ENCODE measurements at places on chromosomes 3 and 15.

DNA sequence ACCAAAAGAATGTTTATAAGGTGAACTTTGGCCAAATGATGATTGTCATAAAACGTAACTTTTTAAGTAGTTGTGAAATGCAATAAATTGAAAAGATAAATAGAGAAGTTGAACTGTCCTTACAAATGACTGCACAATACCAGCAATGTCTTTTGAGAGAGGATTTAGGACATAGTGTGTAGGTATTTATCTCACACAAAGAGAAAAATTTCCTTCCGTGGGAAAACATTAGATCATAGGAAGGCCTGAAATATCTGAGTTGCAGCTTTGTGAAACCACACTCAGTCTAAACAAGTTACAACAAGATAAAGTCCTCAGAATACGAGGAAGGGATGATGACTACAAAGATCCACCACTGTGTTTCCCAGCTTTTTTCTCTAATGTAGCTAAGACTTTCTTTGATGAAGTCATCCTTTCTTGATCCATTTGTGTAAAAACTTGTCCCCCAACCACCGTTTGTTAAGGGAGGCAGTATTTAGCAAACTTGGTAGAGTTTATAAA lies 16.0 kb downstream of the ROBO2 start:
- DNase-seq, result no peak

DNA sequence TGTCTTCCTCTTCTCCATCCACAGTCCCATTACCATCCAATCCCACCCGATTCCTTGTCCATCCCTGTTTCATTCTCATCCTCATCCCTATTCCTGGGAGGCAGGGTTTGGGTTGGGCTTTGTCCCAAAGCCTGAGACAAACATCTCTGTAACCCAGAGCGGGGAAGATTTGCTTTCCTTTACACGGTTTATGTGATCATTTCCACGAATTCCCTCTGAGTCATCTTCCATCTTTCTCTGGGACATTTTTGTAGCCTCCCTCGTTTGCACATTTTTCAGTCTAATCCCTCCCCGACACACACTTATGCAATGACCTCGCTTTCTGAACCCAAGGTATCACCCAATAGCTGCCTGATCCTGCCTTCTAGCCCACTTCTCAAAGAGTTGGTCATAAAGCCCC lies 22.8 kb downstream of the DUOX2 start:
- DNase-seq, result no peak

DNA sequence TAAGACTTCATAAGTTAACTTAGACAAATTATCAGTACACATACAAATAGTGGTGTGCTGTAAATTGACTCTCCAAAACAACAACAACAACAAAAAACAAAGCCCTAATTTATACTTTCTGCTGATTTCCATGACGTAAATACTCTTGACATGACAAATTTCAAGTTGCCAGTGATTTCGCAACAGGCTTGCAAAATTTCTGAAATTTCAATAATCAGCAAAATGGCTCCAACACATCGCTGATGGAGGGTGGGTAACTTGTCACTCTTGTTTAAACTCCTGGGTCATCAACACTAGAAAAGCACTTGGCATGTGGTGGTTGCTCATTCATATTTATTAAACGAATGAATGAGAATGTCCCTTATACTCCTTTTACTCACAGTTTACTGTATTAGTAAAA lies 205.2 kb upstream of the SATB1 start:
- no peak for DNase-seq

DNA sequence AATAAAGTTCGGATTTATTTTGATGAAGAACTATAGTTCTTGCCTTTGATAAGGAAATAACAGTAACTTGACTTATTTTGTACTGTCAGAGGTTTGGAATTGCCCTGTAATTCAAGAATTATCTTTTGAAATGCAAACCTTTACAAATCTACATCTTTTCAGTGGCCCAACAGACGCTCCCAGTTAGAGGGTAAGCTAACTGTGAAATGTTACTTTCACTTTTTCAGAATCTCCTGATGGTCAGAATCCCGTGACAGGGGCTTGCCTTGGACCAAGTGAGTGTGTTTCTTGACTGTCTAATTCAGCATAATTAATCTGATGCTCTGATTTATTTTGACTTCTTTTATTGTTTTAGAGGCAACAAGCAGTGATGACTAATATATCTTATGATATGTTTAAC lies 262.5 kb downstream of the PLOD2 start:
- no peak for DNase-seq

DNA sequence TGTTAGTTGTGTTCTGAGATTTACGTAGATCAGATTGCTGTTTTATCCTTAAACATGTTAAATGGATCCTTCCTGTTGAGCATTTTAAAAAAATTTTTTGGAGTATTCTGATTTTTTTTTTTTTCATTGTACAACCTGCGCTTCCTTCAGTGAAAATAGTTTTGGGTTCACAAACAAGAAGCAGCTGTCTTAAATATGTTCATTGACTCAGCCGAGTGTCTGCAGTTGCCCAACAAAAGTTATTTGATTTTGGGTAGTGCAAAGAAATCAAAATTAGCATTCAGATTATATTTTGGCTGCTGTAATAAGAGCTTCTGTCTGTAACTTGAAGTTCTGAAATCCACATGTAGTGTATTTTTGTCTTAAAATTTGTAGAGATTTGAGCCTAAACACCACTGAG lies 148.2 kb downstream of the BBX start:
- no peak for DNase-seq

- DNase-seq, result no peak
These were observed 413.7 kb upstream of the TBL1XR1 start for GRCh38 chr3:177610686-177611633.

DNA sequence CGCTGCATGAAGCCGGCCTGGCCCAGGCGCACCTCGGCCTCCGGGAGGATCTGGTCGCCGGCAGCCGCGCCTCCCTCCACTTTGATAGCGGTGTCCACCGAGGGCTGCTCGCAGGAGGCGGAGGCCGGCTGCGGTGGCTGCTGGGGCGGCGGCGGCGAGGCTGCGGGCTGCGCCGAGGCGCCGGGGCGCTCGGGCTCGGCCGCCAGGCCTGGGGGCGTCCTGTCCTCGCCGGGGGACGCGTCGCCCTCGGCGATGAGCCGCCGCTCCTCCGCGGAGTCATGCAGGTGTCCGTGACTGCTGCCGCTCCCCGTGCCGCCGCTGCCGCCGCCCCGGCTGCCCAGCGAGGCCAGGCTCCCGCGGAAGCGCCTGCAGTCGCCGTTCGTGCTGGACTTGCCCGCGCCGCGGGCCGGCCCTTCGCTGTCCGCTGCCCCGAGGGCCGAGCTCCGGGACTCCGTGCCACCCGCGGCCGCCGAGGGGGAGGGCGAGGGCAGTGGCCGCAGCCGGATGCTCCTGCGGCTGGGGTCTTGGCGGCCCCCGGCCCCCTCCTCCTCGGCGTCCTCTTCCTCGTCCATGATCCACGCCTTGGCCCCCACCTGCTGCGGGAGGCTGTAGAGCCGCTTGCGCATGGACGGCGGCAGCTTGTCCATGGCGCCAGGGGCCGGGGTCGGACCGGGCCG lies 996 bp downstream of the HCN4 start:
- no peak for DNase-seq

- peak; percentile 3 for DNase-seq
These were observed 199.7 kb downstream of the ARRDC4 start for GRCh38 chr15:98160236-98160635.

DNA sequence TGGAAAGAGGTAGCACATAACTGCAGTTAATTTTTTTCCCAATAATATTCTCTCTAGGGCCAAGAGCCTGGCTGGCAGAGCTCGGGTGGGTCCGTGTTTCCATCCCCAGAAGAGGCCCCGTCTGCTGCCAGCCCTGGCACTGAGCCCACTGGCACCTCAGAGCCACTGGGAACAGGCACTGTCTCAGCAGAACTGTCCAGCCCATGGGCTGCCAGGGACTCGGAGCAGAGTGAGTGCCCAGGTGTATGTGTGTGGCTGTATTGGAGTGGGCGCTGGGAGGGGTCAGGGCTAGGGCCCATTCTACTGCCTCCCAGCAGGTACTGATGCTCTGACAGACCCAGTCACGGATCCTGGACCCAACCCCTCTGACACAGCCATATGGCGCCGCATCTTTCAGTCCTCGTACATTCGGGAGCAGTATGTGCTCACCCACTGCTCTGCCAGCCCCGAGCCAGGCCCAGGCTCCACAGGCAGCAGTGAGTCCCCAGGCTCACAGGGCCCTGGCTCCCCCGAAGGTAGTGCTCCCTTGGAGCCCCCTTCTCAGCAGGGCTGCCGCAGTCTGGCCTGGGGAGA lies 8.9 kb downstream of the VWA5B2 start:
- DNase-seq, result no peak

DNA sequence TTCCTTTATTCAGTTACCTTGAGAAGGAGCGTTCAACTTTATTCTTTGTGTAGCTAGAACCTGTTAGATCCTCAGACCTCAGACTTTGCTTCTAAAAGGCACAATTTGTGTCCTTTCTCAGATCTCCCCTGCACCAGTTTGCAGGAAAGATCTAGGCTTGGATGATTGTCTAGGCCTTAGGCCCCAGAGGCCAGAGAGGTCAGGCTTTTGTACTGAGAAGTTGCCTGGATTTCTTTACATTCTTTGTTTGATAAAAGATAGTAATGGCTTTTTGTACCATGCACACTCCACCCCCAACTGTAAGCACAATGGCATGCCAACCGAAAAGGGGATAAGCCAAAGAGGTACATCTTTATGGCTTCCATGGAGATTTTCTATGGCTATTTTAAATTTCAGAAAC lies 719.6 kb upstream of the NR2F2 start:
- no peak for DNase-seq

GRCh38 chr3:168863561-168863960 lies 767.8 kb upstream of the GOLIM4 start:
- DNase-seq, result no peak

- DNase-seq, result no peak
These were observed 93.7 kb upstream of the RBMS3 start for GRCh38 chr3:29186982-29187725.

DNA sequence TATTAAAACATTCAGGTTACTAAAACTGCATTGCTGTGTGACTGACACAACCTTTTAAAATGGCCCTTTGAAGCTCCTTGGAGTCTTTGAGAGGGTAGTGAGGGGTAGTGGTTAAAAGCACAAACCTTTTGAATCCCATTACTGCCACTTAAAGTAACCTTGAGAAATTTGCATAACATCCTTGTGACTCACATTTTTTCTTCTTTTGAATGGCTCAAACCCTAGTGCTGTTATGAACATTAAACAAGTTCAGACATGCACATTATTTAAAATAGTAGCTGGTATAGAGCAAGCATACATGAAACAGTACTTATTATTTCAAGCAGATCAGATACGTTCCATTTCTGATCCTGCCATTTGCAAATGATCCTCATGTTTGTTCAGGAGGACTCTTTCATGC lies 3.7 kb upstream of the CLDN1 start:
- DNase-seq, result no peak

DNA sequence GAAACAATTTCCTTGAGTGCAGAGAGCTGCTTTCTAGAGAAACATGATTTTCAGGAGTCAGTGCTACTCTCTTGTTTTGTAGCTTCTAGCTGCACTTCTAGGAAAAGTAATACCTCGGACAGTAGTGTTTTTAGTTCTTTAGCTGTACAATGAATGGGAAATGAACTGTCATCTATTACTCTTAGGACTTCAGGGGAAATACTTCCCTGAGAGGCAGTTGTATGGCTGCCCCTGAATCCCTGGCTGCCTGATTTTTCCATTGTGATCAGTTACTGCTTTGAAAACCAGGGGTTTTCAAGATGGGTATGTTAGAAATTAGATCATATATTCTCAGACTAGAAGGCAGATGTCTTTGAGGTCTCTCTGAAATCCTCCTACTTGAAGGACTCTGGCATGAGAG lies 200.3 kb upstream of the SEMA6D start:
- no peak for DNase-seq

DNA sequence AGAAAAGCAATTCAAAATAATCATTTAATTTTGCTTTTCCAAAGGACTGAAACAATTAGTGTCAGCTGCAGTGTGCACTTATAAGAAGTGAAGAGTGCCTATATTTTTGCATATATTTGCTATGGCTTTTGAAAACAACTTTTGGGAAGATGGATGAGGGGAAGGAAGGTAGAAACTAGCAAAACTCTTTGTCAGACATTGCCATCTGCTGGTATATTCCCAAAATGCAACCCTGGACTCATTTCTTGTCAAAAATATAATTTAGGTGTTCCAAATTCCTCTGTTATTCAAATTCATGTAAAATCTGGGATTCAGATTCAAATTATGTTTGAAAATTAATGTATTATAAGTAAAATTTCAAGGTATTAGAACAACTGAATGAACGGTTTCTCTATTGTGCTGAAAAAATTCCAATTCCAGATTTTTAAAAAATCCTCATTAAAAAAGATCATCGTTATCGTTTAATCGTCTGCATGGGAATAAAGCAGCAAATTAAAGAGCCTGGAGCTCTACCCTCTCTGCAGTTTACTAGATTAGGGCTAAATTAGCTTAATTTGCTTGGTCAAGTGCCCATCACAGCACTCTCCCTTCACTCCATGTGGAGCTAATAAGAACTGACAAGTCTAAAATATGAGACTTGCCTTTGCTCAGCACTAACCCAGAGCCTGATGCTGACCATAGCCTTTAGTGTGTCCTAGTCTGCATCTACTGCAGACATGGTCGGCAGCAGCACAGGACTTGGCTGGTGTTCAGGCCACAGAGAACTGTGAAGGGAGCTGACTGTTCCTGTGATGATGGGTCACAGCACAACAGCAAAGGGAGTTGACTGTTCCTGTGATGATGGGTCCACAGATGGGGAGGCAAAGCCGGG lies 67.9 kb upstream of the MITF start:
- DNase-seq, result peak; percentile 6

DNA sequence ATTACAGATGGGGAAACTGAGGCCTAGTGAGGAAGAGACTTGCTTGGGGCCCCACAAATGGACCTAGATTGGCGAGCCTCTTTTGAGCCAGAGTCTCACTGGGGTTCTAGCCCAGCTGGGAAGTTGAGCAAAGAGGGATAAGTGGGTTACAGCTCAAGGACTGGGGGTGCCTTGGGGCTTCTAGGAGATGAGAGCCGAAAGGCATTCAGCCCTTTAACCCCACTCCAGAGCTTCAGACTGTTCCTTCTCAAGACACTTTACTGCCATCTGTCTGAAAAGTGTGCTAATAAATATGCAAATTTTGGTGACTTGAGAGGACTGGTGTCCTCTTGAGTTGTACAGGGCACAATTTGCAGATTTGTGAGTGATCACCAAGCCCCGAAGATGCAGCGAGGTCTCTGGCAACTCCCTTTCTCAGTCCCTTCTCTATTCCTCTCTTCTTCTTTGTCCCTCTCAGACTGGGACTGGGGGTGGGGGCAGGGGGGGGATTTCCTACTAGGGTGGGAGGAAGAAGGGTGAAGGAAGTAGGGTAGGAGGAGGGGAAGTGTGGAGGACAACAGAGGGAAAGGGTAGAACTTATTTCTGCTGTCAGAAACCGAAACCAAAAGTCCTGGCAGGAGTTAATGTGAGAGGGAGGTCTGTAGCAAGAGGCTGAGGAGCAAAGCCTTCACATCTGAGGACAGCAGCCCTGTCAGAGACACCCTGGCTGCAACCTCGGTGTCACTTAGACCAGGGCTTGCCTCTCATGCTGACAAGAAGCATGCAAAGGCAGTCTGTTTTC lies 16.2 kb upstream of the ANKDD1A start:
- DNase-seq, result no peak

DNA sequence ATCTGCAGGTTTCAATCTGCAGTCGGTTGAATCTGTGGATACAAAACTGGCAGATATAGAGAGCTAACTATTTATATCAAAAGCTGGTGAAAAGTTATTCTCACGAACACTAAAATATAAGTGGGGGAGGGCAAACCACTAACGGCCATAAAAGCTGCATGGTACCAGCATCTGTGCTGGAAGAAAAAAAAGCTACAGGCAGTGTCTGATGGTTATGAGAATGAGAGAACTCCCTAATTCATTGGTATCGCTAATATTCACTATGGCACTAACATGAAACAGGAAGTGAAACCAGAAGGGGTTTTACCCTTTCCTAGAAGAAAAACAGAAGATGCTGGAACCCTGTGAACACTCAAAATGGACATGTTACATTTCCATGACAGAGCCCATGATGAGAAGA lies 15.9 kb downstream of the CEP70 start:
- no peak for DNase-seq
